NCI-H69 (cell line): ENCODE measurements at places on chromosomes 1 and 21.

GRCh38 chr1:204990059-204990664 is 52.9 kb upstream of the CNTN2 start:
- peak; percentile 44 for DNase-seq

GRCh38 chr21:35376406-35377135 is 327.5 kb upstream of the RUNX1 start:
- DNase-seq: no peak

GRCh38 chr21:17925899-17926298 is 106.7 kb upstream of the C21orf91 start:
- peak; percentile 82 for DNase-seq

DNA sequence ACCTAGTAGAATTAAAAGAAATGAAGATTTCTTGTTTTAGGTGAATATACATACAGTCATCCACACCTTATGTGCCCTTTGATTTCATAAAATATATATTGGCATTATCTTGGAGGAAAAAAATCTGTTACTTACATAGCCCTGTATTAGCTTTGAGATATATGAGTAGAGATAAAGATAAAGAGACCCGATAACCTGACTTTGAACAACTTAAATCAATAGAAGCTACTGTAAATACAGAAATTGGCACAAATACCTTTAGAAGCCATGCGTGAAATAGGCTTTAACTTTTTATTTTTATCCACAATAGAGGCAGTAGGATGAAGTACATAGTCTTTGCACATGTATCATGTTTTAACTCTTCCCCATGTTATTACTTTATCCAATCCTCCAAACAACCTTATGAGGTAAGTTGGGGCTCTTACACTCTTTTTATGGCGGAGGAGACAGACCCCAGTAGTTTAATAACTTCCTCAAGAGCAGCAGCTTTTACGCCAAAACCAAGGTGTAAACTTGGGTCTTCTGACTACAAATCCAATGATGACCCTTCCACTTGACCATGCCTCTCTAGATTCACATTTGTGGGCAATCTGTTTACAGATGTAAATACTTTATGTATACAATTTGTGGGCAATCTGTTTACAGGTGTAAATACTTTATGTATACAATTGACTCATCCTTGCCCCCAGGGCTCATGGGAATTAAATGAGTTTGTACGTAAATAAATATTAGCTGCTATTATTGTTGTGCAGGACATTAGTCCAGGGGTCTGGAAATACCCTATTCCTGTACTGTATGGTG is 2.1 kb downstream of the CD55 start:
- no peak for DNase-seq
